ENCODE measurements at places on chromosomes 4 and X.
A peak's percentile ranks its signal among the peaks of the same experiment; 100 is the strongest.

GRCh38 chr4:108840426-108840975 lies 77.6 kb upstream of the ETNPPL start:
- no peak for DNase-seq

DNA sequence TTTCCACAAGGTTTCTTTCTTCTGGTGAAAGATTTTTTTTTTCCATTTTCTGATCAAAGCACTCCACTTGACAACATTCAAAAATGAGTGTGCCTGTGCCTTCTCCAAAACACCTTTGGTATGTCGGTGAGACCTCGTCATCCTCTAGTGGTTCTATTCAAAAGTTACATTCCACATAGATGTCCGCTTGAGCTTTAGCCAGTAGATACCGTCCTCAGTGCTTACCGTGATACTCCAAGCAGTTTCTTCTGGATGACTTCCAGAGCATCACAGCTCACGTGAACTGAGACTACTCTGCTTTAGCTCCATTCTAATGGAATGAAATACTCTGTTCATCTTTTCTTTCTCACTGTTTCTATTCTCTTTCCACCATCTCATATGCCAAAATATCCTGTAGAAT lies 38.2 kb upstream of the VEGFC start:
- DNase-seq, result no peak

GRCh38 chr4:89665662-89666061 lies 171.3 kb downstream of the SNCA start:
- no peak for DNase-seq

- DNase-seq, result no peak
Observed at GRCh38 chr4:56200275-56200674, 187.0 kb downstream of the AASDH start.

- peak; percentile 30 for DNase-seq
Observed at GRCh38 chrX:154738011-154738738, 12.7 kb downstream of the GAB3 start.

- peak; percentile 21 for DNase-seq
Observed at GRCh38 chr4:39353478-39354253, 12.5 kb downstream of the RFC1 start.

- DNase-seq, result no peak
Observed at GRCh38 chr4:27005501-27005900, 144.9 kb downstream of the STIM2 start.

- DNase-seq, result no peak
Observed at GRCh38 chrX:75522565-75523431, at the start of gene ZDHHC15. Gene ZDHHC15, minus strand, starts transcription at chrX:75523037. Its CDS starts 13 bp downstream, at chrX:75523024.

- DNase-seq, result no peak
Observed at GRCh38 chr4:75514949-75515612, 808 bp downstream of the THAP6 start.

GRCh38 chrX:150086371-150086770 lies 148.1 kb upstream of the EOLA2 start:
- no peak for DNase-seq

- no peak for DNase-seq
Observed at GRCh38 chr4:88870428-88870827, 172.8 kb upstream of the NAP1L5 start.

DNA sequence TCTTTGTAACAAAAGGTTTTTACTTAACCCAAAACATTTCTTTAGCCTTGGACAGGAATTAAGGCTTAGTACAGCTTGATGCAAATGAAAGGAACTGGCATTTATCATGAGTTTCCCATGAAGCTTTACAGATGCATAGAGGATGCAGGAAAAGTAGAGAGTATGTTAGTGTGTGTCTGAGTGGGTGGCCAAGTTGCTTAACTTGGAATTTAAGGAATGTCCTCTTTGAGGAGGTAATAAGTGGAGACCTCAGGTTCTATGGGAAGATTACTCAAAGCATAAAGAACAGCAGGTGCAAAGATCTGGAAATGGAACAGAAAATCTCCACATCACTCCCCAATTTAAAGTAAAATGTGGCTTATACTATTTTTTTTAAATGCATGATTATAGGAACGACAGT lies 457.9 kb downstream of the KCNIP4 start:
- no peak for DNase-seq

DNA sequence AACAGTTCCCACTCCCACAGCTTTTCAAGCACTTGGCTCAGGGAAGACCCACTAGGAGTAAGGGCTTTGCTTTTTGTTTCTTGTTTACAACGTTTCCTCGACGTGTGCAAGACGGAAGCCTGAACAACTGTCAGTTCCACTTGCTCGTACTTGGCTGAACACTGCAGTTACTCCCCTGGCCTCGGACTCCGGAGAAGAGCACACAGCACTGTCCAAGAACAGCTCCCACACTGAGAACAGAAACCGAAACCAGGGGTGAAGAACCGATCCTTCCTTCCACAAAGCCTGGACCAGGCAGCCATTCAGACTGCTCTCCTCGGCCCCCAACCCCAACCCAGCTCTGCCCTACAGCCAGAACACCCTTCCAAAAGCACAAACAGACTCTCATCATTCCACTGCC lies 25.5 kb downstream of the IRF2 start:
- no peak for DNase-seq

GRCh38 chr4:57911203-57911602 lies 801.0 kb upstream of the IGFBP7 start:
- no peak for DNase-seq

DNA sequence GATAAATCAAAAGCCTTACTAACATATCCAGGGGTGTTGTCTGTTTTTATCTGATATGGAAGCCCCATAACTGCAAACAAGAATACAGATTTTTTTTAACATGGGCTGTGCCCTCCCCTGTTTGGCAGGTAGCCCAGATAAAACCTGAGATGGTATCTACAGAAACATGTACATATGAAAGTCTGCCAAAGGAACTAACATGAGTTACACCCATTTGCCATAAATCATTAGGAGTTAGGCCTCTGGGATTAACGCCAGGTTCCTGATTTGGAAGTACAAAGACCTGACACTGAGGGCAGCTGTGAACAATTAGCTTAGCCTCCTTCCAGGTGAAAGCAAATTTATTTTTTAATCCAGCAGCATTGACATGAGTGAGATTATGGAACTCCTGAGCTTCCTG lies 264.3 kb downstream of the TECRL start:
- no peak for DNase-seq

DNA sequence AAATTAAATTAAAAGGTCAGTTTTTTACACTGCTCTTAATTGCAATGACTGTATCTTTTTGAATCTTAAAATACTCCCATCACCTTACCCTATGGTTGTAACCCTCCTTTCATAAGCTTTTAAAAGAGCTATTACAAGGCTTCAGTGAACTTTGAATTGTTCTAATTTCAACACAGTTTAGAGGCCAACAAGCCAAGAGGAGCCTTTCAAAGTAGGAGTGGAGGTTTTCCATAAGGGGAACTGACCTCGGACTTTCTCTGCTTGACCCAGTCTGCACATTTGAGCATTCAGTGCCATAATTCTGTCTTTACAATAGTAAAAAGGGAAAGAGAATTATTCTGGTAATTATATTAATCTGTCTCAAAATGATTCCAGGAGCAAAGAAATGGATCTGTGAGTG lies 98.9 kb downstream of the PARM1 start:
- DNase-seq, result no peak

DNA sequence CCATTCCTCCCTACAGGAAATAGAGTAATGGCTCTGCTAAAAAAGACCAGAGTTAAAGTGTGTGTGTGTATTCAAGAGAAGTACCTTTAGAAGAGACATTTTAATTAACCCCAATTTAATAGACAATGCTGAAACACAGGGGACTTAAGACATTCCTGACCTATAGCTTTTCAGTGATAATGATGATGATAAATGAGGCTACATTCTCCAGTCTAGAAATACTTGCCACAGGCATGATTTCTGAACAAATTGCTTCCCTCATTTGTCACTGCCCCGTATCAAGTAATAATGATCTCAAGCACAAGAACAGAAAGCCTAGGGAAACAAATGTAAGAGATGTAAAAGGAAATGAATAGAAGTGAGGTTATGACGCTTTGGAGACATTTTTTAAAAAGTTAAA lies 117.1 kb downstream of the UNC5C start:
- no peak for DNase-seq

DNA sequence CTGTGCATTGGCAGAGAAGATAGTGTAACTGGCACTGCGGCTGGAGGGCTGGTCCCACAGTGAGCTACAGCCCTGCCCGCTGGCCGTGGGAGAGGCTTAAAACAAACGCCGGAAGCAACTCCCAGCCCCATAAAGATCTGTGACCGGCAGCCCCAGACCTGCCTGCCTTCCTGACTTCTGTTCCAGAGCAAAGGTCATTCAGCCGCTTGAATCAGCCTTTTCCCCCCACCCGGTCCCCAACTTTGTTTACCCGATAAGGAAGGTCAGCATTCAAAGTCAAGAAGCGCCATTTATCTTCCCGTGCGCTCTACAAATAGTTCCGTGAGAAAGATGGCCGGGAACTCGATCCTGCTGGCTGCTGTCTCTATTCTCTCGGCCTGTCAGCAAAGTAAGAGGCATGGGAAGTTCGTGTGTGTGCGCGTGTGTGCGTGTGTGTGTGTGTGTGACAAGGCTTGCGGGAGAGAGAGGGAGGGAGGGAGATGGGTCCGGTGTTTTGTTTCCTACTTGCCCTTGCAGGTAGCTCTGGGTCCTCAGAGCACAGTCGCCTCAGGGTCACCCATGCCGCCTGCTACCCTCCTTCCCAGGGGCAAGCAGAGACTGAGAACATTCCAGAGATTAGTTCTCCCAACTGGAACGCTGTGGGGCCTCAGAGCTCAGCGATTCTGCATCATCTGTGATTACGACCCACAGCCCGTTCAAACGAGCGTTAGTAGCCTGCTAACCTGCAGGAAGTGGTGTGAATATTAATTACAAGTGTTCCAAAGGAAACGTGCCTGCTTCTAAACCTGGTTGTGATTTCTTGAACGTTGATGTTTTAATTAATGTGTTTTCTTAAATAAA lies at the start of gene MGST2:
Gene MGST2, plus strand, starts transcription at position 130 of the 840 bp plus-strand sequence. Its CDS starts 201 bp downstream, at position 331.
- peak; percentile 36 for DNase-seq

DNA sequence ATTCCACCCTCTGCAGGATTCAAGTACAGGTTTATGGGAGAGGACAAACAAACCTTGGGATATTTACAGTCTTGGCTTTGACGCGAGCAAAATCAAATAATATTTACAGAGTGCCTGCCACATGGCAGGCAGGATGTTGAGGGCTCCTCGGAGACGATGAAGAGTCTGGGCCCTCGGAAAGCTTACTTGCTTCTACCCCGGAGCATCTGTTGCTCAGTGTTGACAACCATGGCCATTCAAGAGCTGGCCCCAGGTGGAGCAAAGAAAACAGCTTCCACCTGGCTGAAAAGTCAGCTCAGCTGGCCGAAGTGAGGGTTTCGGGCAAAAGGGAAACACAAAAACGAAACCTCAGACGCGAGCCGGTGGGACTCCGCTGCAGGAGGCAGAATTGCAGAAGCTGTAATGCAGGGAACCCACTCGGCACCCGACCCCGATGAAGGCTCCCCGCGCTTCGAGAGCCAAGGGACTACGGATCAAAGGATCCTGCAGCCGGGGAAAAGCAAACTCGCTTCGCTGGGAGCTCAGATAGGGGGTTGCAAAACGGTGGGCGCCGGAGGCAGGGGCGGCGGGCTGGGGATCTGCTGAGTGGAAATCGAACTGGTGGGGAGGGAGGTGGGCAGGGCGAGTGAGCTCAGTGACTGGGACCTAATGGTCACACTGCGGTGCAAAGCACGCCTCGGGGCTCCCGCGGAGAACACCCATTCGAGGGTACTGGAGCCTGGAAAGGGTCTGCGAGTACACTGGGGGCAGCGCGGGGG lies 805 bp downstream of the ATP8A1 start:
- DNase-seq, result no peak

GRCh38 chrX:150773634-150774033 lies 80.4 kb downstream of the MTMR1 start:
- DNase-seq, result no peak

GRCh38 chr4:88791274-88791673 lies 93.6 kb upstream of the NAP1L5 start:
- peak; percentile 36 for DNase-seq

DNA sequence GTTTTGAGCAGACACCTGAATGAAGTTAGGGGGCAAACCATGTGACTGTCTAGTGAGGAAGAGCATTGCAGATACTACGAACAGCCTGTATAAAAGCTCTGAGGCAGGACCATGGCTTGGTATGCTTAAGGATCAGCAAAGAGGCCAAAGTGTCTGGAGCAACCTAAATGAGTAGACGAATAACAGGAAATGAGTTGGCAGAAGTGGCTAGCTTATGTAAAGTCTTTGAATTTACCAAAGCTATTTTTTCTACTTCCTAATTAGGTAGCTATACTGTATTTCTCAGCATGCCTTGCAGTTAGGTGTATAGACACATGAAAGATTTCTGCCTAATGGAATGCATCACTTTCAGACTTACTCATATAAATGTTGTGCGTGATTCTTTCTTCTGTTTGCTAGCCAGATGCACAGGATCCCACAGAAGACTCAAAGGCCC lies 9.3 kb upstream of the GPRIN3 start:
- peak; percentile 36 for DNase-seq

GRCh38 chr4:110792036-110792435 lies 169.2 kb upstream of the PITX2 start:
- DNase-seq, result no peak

DNA sequence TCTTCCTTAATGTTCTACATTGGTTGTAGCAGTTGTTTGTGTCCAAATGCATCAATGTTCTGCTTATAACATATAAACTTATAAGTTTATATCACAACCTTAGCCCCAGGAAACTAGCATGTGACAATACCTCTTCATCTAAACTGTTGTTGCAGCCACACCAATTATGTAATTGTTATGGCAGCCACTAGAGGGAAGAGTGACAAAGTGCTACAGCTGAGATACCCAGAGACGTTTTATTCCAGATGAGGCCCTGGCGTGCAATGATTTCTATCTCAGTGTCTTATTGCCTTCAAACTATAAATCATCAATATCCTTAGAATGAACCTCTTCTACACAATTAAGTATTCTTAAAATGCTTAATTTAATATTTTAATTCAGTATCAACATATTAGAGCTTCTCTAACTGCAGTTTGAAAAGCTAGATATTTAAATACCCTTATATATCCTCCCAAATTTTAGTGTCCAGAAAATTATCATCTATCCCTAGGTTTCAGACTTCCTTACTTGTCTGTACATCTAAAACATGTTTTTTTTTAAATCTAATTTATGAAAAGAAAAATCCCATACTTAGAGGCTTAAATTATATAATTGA lies 171.6 kb downstream of the PCDH10 start:
- DNase-seq, result peak; percentile 34

GRCh38 chr4:109977854-109978501 lies 65.3 kb downstream of the EGF start:
- peak; percentile 16 for DNase-seq
